ENCODE measurements at places on chromosomes 2 and 18. TPM values are rescaled to one million over a fixed set of nuclear protein-coding genes. Genes with fewer than 3 reads are reported as not detected.

DNA sequence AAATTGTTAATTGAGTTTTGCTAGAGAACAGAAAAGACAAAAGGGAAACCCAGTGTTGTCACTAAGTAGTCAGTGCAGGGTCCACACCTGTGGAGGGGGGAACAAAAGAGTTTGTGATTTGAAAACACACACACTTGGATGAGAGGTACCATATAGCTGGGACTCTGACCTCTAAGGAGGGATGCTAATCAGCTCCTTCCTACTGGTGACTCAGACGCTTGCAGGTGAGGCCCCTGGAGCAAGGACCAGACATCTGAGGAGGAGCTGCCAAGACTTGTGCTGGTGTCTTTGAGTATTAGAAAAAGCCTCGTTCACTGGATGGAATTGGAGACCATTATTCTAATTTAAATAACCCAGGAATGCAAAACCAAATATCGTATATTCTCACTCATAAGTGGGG, 146.4 kb upstream of the MAP2 start:
- no peaks in the 10 kb centered on the region for H3K4me1 ChIP-seq
- H3K27me3 ChIP-seq = no peaks in the 10 kb centered on the region
- H3K4me3 ChIP-seq = no peak overlapping the region

GRCh38 chr2:122366969-122367645, 611.7 kb downstream of the TSN start:
- no peaks in the 10 kb centered on the region for H3K36me3 ChIP-seq
- no peak overlapping the region for H3K27ac ChIP-seq
- no peak overlapping the region for H3K4me3 ChIP-seq
- no peaks in the 10 kb centered on the region for H3K27me3 ChIP-seq
- no peaks in the 10 kb centered on the region for H3K4me1 ChIP-seq

- no peak overlapping the region for H3K4me3 ChIP-seq
- no peak overlapping the region for H3K27ac ChIP-seq
- no peak for DNase-seq
- peaks cover 16% of the 10 kb centered on the region for H3K27me3 ChIP-seq
Measured at GRCh38 chr18:48376406-48376805, 32.8 kb downstream of the ZBTB7C start.

Gene FBXO36
- total RNA-seq = 2.0 TPM

Gene FTCDNL1
- 1.9 TPM for total RNA-seq

Data from activated CD8-positive, alpha-beta T cell treated with anti-CD3 and anti-CD28 coated beads for 36 hours (primary cell).